ENCODE measurements at places on chromosomes 2 and 18.

DNA sequence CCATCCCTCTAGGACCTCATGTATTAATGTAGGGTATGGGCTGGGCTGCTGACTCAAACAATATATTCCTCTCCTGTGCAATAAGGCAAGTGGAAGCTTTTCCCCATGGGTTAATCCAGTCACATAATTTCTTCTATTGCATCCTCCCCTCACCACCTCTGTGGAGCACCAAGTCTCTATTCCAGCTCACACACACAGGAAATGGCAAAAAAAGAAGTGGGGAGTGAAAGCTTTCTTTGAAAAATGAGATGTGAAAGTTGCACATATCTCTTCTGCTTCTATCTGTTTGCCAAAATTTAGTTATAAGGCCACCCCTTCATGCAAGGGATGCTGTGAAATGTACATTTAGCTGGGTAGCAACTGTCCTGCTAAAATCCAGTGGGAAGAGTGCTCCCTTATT is 121.3 kb downstream of the CDC42EP3 start:
- no peak for DNase-seq

DNA sequence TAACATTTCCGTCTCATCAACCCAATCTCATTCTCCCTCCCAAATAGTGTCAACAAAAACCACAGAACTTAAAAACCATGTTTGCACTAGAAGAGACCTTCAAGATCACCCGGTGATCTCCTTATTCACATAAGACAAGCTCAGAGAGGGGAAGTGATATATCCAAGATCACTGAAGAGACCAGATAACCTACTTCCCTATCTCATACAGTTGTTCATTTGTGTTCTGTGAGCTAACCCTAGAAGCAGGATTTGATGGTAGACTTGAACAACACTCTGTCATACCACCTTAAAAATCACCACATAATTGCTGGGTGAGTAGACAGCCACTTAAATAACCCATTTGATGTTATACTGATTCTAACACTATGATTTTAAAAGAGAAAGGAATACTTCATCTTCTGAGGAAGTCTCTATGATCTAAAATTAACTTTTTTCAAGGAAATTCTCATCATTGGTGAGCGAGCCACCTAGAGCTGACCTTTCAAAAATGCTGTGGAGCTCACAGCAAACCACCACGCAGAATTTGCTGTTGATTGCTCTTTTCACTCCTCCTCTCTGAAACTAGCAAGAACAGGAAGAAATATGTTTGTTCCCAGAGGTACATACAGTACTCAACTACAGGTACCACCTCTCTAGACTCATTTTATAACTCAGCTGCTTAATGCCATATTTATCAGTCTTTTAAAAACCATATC is 15.1 kb downstream of the AAK1 start:
- no peak for DNase-seq

GRCh38 chr18:49618742-49619681 is 57.2 kb downstream of the LIPG start:
- DNase-seq, result no peak

- no peak for DNase-seq
Observed at GRCh38 chr2:5537180-5537688, 154.9 kb upstream of the SOX11 start.

Measured in suprapubic skin (tissue), 4 donors.